T-helper 17 cell (primary cell): ENCODE measurements at places on chromosomes 5 and 9. TPM values are rescaled to one million over a fixed set of nuclear protein-coding genes. Genes with fewer than 3 reads are reported as not detected.

Gene PCDHA10
- total RNA-seq = not detected

DNA sequence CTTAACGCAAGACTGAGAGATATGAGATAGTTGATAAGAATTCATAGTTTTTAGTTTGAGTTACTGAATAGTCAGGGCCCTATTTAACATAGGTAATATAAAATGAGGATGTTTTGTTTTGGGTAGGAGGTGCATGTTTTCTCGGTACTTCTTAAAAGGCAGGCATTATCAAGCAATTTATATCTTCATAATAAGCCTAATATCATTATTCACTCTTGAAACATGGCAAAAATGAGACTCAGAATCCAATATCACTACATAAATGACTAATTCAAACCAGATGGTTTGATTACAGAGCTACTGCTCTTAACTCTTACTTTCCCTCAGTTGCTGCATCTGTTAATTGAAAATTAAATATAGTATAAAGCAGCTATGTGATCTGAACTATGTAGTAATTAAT, 2038.7 kb downstream of the EFNA5 start:
- H3K27me3 ChIP-seq = no peaks in the 10 kb centered on the region
- H3K4me3 ChIP-seq = no peak overlapping the region
- no peaks in the 10 kb centered on the region for H3K4me1 ChIP-seq
- H3K36me3 ChIP-seq = no peaks in the 10 kb centered on the region
- no peak overlapping the region for H3K27ac ChIP-seq

Gene ITGA2
- 1.8 TPM for total RNA-seq

DNA sequence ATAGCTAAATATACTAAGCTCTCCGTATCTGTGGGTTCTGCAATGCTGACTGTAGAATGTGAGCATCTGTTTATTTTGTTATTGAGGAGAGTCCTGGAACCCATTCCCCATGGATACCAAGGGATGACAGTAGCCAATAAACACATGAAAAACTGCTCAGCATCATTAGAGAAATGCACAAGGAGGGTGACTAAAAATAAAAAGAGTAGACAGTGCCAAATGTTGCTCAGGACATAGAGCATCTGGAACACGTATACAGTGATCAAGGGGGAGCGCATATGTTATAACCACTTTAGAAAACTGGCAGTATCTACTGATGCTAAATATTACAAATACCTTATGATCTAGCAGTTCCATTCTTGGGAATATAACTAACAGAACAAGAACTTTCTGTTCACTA, 31.0 kb downstream of the MARCHF6 start:
- H3K36me3 ChIP-seq = peaks cover 2% of the 10 kb centered on the region
- H3K27me3 ChIP-seq = no peaks in the 10 kb centered on the region
- H3K4me1 ChIP-seq = peaks cover 20% of the 10 kb centered on the region

Gene MPDZ
- total RNA-seq = 0.13 TPM

GRCh38 chr9:81476813-81477490, 212.4 kb downstream of the TLE1 start:
- no peak overlapping the region for H3K27ac ChIP-seq
- no peaks in the 10 kb centered on the region for H3K27me3 ChIP-seq
- H3K4me1 ChIP-seq = no peaks in the 10 kb centered on the region
- H3K36me3 ChIP-seq = no peaks in the 10 kb centered on the region
- H3K4me3 ChIP-seq = no peak overlapping the region
- DNase-seq = no peak

Gene CLINT1
- total RNA-seq = 92.7 TPM

GRCh38 chr5:2194236-2194555, 311.5 kb upstream of the IRX4 start:
- H3K36me3 ChIP-seq = no peaks in the 10 kb centered on the region
- no peaks in the 10 kb centered on the region for H3K4me1 ChIP-seq
- H3K4me3 ChIP-seq = no peak overlapping the region
- no peak for DNase-seq

Gene DAP
- 54.5 TPM for total RNA-seq
